ENCODE measurements at places on chromosomes 4 and X.

DNA sequence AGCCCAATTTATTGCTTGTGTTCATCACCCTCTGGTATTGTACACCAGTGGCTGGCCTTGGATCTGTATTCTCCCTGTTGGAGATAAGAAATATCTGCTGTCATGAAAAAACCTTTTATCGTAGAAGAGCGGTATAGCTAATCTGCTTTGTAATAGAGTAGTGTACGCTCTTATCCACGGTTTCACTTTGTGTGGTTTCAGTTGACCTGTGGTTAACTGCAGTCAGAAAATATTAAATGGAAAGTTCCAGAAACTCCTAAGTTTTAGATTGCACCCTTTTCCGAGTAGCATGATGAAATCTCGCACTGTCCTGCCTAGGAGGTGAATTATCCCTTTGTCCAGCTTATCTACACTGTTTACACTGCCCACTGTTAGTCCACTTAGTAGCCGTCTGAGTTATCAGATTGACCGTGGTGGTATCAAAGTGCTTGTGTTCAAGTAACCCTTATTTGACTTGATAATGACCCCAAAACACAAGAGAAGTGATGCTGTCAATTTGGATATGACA lies 42.4 kb downstream of the KDM6A start:
- DNase-seq: no peak

- no peak for DNase-seq
Measured at GRCh38 chr4:185441479-185441878, 15.7 kb upstream of the UFSP2 start.

GRCh38 chr4:156442912-156443311 lies 489.2 kb upstream of the CTSO start:
- DNase-seq: no peak

DNA sequence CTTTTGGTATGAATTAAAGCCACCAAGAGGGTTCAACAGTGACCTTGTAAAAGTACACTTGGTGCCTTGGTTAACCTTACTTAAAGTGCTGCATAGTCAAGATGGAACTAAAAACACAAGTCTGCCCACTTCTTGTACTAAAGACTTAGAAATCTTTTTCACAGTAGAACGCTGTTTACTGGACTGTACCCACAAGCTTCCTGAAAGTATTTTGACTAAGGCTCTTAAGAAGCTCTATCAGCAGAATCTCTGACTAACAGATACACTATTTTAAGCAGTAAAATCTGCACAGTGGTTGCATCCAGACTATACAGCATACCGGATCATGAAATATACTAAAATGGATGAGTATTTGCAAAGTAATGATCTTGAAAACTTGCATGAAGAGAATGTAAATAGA lies 7.2 kb downstream of the RAB28 start:
- DNase-seq: no peak

DNA sequence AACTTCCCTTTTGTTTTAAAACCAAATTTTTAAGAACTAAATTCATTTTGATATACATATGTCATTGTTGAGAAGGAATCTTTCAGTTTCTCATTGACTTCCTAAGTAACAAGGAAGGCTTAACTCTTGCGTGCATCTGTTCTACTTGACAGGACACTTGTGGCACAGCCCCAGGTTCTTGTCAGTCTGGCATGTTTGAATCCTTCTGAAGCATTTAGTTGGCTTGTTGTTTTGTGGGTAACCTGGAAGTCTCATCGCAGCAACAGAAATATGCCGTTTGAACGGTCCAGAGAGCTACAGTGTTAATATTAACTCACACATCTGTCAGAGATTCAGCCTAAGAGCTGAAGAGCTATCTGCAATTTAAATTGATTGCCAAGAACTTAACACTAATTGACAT lies 76.0 kb downstream of the GLRA3 start:
- DNase-seq: no peak

DNA sequence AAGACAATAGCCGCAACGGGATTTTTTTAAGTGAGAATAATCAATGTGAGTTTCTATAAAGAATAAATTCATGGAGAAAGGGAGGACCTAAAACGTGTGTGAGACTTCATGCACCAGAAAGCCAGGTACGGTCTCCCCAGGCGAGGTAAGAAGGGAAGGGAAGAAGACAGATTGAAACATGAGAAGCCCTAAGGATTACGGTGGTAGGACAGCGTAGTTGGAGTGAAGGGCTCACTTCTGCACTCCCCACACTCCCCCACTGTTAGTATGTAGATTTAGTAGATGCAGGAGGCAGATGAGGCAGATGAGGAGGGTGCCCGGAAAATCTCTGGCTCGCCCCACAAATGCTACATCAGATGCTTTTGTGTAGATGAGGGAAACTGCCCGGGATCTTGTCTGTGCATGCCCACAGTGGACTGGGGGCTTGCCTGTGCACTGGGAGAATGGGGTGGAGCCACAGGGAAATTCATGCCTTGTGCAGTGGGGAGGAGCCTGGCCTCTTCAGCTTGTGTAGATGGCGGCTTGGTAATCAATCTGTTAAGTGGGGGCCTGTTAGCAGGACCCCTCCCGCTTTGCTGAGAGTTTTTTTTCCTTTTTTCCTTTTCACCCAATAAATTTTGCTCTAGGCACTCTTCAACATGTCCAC lies 1544.5 kb upstream of the TENM3 start:
- DNase-seq: no peak

DNA sequence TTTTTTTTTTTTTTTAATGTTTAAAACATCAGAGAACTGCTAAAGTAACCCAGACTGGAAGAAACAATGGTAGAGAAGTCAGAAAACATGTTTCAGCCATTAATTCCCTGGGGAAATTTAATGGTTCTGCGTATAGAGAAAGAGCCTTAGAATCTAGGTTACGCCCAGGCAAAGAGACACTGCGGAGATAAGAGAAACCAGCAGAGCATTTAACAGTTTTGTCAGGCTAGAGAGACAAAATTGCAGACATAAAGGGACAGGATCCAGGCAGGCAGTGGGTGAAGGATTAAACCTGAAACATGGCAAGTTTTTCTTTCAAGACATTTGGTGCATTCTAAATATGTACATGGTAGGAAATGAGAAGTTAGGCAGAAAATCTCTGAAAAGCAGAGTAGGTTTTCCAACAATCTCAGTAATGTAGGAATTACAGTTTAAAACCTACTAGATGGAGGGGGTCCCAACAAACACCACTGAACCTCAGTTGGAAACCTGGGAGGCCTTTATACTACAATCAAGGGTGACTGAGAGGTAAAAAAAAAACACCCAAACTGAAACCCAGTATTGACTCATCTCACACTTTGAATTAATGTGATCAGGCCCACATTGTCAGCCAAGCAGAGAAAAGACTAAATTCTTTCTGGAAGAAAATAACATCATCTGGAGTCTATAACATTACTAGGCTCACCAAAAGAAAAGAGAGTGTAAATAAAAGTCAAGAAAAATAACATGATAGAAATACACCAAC lies 254.2 kb upstream of the NWD2 start:
- DNase-seq: no peak

- DNase-seq: no peak
Measured at GRCh38 chr4:23952258-23952657, 62.4 kb upstream of the PPARGC1A start.

DNA sequence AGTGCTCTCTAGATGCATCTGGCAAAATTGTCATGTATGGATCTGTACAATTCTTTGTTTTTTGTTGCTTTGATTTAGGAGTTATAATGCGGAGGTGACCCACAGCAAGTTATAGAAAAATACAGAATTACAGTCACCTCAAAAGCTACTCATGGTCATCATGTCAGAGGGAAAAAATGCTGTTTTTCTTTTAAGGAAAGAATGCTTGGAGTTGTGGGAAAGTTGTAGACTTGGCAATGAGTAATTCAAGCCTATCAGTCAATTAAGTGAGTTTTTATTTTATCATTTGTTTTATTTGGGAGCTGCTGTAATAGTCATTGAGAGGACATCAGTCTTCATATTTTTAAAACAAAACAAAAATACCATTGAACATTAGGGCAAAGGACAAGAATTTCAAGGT lies 16.4 kb downstream of the FHL1 start:
- DNase-seq: no peak

DNA sequence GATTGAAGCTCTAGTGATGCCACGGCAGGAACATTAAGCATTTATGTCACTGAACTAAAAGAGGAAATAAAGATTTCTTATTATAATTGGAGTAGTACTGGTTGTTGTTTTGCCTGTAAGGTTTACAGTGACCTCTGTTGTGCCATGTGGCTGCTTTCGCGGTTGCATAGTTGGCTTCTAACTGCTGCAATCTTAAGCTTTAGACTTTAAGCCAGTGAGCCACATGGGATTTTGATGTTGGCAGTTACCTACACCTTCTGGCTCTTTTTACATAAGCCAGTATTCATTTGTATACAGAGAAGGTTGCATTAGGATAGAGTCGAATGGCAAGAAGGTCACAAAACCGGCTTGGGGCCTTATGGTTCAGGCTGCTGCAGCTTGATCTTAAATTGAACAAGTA lies 1311.6 kb downstream of the RAPGEF2 start:
- no peak for DNase-seq

DNA sequence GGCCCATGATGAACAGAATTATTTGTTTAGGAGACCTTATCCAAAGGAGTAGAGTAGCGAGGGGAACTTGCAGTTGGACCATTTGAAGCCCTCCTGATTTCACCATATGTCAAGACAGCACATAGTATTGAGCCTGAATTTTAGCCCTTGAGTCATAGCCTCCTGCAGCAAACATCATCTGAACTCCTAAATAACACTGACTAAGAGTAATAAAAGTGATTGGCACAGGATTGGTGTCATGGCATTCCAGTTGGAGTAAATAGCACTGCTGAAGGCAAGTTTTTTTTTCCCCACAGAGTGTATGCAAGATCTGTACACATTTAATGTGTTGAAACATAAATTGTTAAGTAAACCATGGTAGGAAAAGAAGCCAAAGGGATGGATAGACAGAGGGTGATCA lies 89.0 kb downstream of the COMMD8 start:
- no peak for DNase-seq

- no peak for DNase-seq
Measured at GRCh38 chrX:47743504-47743903, 84.5 kb upstream of the UXT start.

- no peak for DNase-seq
Measured at GRCh38 chr4:14800977-14801376, 201.3 kb upstream of the CPEB2 start.

DNA sequence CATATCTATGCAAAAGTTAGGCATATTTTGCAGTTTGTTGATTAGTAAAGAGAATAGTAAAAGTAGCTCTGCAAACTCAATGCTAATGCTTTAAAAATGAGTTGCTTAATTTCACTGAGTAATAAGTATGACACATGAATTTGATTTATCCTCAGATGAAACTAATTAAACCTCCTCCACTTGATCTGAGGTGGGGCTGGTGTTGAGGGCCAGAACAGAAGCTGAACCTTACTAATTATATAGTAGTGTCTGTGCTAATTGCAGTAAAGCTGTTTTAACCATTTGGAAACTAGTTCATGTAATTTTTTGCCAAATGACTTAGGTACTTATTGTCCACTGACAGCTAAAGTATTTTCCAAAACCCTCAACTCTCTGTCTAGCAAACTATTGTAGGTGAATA lies 7.7 kb upstream of the PGAM4 start:
- no peak for DNase-seq

- DNase-seq: peak; percentile 17
Measured at GRCh38 chr4:38034986-38035882, 75.0 kb downstream of the PTTG2 start.

GRCh38 chr4:107996949-107997788 lies 7.5 kb downstream of the HADH start:
- no peak for DNase-seq

- DNase-seq: no peak
Measured at GRCh38 chrX:1451661-1452515, 821 bp downstream of the ASMTL start.

DNA sequence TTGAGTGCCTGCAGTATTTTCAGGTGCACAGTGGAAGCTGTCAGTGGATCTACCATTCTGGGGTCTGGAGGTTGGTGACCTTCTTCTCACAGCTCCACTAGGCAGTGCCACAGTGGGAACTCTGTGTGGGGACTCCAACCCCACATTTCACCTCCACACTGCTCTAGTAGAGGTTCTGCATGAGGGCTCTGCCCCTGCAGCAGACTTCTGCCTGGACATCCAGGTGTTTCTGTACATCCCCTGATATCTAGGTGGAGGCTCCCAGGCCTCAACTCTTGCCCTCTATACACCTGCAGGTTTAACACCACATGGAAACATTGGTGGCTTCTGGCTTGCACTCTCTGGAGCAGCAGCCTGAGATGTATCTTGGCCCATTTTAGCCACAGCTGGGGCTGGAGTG lies 17.0 kb upstream of the NELFA start:
- DNase-seq: no peak

GRCh38 chrX:148229801-148230303 lies 248.7 kb downstream of the FMR1NB start:
- no peak for DNase-seq

DNA sequence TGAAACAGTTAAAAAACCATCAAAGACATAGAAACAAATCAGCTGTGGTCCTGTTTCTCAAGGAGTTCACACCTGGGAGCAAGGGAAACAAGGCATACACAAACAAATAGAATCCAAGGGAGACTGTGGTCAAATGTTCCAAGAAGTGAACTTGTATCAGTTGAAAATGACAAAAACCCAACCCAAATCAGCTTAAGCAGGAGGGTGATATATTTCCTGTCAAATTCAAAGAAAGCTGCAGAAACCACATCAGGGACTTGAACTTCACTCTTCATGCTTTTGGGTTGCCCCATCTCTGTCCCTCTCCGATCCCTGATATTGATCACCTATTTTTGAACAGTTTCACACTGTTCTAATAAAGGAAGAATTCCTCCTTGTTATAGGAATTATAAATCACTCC lies 148.6 kb upstream of the FMR1 start:
- DNase-seq: no peak

DNA sequence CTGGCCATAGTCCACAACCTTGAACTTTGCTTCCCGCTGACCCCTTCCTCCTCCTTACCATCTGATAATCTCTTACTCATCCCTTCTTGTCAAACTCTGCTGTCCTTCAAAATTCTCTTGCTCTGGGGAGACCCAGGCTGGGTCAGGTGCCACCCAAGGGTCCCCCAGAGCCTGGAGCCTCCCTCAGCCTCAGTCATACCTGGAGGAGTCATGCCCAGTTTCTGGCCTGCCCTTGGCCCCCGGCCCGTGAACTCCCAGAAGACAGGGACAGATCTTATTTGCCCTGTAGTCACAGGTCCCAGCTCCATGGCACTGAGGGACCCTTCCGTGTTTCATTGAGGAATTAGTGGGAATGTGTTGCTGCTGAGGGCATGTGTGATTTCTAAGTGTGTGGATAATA lies 4.7 kb upstream of the GPR78 start:
- DNase-seq: no peak

- no peak for DNase-seq
Measured at GRCh38 chrX:55716937-55717336, 612 bp upstream of the RRAGB start.

- DNase-seq: no peak
Measured at GRCh38 chr4:38320343-38320695, 343.7 kb upstream of the KLF3 start.

DNA sequence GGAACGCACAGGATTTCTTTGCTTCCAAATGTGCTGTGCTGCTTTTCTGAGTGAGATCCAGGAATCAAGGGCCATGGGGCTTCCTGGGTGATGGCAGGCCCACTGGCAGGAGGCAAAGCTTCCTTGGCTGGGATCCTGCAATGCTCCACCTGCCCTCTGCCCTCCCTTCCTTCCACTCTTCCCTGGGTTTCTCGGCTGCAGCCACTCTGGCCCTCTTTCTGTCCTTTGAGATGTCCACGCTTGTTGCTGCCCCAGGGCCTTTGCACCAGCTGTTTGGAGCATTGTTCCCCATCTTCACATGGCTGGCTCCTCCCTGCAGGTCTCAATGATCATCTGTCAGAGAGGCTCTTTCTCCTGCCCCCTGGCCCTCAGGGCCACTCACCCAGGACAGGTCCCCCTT lies 78.9 kb downstream of the PSAPL1 start:
- DNase-seq: no peak

All from NCI-H187 treated with DMSO at 0.1 percent for 48 hours (cell line).